ENCODE measurements at places on chromosomes 7 and 10.

GRCh38 chr7:155795401-155795800 is 16.9 kb downstream of the SHH start:
- no peak for DNase-seq

DNA sequence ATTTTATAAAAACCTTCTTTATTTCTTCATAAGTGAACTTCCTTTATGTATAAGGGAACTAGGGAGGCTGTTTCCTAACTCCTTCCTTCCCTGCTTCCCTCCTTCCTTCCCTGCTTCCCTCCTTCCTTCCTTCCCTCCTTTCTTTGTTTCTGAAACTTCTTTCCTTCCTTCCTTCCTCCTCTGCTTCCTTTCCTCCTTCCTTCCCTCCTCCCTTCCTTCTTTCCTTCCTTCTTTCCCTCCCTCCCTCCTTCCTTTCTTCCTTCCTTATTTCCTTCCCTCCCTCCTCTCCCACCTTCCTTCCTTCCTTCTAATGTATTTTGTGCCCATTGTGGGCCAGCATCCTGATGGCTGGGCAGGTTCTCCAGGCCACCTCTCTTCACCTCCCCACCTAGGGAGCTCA is 26.8 kb upstream of the UCN3 start:
- DNase-seq = no peak

GRCh38 chr10:30231071-30231652 is 117.9 kb downstream of the MTPAP start:
- DNase-seq = peak; percentile 82

DNA sequence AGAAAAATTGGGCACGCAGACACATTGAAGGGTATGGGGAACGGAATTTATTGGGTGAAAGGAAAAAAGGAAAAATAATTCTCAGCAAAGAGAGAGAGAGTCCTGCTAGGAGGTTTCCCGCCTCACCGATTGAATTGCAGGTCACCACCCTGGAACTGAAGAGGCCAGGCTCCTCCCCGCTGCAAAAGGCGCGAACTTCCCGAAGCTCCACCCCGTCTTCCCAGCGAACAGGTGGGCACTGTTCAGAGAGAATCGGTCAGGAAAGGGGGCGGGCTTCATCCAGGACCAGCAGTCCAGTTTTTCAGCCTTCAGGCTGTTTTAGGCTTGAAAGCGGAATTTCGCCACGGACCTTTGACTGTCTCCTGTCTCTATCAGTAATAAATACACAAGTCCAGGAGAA is 27.3 kb upstream of the CADPS2 start:
- no peak for DNase-seq

GRCh38 chr7:95871075-95871848 is 98.9 kb downstream of the DYNC1I1 start:
- no peak for DNase-seq

DNA sequence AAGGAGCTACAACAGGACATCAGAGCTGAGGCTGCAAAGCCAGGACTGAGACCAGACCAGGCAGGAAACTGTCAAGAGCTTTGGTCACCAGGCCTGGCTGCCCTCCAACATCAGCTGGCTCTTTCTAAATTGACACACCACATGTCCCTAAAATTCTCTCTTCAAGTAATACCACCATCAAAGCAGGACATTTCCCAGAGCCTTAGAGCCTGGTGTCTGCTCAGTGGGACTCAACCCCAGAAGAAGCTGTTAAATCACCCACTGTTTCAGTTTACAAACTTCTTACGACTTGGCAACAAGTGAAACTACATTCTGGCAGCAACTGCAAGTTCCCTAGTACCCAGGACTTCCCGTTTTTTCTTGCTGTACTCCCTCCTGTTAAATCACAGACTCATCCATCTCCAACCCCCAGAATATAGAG is 3.8 kb upstream of the IL6 start:
- DNase-seq = no peak

- no peak for DNase-seq
Measured at GRCh38 chr7:46047581-46047980, 126.5 kb upstream of the IGFBP3 start.

DNA sequence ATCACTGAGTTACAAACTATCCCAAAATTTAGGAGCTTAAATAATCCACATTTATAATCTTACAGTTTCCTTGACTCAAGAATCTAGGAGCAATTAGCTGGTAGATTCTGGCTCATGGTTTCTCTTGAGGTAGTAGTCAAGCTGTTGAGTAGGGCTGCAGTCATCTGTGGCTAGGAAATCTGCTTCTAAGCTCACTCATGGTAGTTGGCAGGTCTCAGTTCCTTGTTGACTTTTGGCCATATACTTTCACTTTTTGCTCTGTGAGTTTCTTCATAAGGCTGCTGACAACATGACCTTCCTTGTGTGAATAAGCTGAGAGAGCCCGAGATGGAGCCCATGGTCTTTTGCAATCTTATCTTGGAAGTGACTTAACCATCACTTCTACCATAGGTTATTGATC is 10.8 kb upstream of the ETV1 start:
- DNase-seq = no peak

DNA sequence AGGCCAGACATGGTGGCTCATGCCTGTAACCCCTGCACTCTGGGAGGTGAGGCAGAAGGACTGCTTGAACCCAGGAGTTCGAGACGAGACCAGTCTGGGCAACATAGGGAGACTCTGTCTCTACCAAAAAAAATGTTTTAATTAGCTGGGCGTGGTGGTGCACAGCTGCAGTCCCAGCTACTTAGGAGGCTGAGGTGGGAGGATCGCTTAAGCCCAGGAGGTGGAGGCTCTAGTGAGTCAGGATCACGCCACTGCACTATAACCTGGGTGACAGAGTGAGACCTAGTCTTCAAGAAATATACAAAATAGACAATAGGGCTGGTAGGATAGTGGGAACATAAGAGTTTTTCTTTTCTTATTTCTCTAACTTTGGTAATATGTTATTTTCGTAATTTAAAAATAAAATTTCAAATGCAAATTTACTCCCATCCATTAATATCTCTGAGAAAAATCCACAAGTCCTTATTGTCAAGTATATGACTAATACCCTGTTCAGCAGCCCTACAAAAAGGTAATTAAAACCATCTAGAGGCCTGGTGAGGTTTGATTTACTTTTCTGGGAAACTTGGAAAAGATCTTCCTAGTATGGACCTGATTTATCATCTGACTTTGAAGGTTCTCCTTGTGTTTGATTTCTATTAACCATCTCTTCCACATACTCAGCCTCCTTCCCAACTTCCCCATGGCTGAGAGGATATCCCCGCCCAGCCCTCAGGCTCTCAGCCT is 50.0 kb downstream of the CREB3L2 start:
- DNase-seq = no peak

- no peak for DNase-seq
Measured at GRCh38 chr10:101563007-101563406, 25.1 kb downstream of the POLL start.

DNA sequence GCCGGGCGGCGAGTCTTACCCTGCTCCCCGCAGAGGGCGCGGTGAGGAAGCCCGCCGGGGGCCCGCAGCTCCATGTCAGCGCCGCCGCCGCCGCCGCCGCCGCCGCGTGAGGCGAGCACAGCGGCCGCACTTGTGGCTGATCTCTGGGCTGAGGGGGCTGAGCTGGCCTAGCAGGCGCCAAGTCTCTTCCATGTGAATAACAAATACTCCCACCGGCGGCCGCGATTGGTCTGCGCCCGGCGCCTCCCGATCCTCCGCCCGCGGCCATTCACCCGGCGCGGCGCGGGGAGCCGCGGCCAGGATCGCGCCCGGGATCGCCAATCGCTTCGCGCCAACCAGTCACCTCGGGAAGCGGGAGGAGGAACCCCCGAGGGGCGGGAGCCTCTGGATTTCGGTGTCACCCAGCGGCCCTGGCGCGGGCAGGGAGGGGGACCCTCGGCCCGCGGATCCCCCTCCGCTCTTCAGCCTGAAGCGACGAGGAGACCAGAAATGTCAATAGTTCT is at the start of gene GRM8:
GRM8 (minus strand) TSS at position 164 of the 503 bp plus-strand sequence.
- no peak for DNase-seq

DNA sequence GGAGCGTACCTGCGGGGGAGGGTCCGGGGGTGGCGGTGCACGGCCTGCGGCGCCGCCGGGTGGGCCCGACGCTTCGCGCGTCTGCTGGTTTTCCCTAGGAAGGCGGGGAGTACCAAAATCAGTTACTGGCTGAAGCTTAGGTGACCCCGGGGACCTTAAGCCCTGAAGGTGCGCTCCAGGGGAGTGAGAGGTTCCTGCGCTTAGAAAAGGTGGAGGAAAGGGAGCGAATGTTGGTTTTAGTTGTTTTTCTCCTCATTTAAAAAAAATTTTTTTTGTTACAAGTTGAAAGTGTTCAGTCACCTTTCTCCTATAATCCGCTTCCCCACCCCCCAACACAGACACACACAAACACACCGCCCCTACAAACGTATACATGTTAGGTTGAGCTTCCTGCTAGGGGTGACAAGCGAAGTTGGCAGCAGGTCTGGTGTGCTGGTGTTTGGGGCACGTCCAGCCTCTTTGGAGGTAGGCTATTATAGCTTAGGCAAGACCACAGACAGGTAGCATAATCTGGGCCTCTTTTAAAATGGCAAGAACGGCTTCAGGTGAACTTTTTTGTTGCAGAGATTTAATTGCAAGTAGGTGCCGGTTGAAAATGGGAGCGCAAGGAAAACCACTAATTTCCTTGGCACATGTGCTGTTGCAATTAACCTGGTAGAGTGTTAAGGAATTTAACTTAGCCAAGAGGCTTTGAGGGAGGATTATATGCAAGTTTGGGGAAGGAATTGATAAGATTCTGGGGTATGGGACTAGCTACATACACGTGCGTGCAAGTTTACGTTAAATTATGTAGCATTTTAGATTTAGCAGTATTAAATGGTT is 945 bp downstream of the ADD3 start:
- no peak for DNase-seq

GRCh38 chr10:83542774-83543411 is 596.4 kb upstream of the GHITM start:
- DNase-seq = no peak

DNA sequence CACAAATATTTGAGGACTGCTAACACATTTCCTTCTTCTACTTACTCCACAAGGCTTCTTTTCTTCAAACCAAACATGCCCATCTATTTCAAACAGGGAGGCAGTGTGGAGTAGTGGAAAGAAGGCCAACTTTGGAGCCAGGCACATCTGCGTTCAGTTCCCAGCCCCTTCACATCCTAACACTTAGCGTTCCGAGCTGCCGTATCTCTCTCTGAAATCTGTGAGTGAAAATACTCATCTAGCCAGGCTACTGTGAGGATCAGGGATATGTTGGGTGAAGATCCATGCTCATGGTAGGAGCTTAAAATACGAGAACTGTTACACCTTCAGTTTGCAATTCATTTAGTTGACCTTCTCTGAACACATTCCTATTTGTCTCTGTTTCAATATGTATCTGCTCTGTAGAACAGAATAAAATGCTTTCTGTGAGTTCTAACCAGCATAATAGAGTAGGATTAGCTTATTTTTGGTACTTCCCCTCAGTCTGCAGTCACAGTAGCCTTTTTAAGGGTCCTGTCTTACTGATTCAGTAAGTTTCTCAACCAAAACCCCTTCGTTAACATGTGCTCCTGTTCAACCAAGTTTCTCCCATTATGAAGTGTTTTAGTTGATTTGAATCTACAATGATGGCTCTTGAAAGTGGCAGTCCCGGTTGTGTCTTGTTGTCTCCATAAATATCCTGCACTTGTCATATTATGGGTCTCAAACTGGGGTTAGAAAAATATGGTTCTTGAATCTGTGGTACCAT is 3.3 kb upstream of the MEST start:
- no peak for DNase-seq
